Kidney epithelial cell (primary cell): ENCODE measurements at places on chromosomes 6 and 20.

DNA sequence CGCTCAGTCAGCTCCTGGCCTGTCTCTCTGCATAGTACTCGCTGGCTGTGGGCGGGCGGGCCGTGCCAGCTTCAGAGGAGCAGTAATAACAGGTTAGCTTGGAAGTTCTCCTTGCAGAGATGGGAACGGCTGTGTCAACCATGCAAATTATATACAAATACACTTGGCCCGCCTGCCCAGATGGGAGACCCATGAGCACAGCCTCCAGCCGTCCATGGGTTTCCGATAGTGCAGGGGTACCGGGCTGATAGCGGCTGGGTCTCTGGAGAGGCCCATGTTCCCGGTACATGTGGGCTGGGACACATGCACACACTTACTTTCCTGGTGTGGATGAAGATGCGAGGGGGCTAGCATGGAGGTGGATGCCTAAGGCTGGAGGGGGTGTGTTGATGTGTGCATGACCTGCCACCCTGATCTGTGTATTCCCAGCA lies 12.8 kb upstream of the ZNF831 start:
- DNase-seq, result no peak

DNA sequence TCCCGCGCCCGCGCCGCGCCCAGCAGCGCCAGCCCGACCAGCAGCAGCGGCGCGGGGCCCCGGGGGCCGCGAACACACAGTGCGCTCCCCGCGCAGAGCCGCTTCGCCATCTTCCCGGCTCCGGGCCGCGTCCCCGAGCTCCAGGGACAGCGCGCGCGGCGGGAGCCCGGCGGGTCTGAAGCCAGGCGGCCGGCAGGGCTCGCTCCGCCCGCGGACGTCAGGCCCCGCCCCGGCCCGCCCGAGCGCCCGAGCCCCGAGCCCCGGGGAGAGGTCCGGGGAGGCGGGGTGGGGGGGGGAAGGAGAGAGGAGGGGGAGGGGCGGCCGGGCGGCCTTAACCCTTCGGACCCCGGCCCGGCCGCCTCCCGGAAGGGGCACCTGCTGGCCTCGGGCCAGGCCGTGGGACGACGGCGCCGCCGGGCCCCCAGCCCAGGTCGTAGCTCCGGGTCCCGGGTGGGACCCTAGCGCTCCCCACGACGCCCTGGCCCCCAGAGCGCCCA lies at the start of gene LAMA5:
Gene LAMA5 (minus strand): TSS at position 177 of the 497 bp plus-strand sequence. CDS start 67 bp downstream, at position 110.
- DNase-seq, result no peak

- DNase-seq, result no peak
Observed at GRCh38 chr6:35776364-35777215, at the start of gene CLPSL2. Gene CLPSL2, plus strand, starts transcription at chr6:35776598. Its CDS starts 21 bp downstream, at chr6:35776619.

GRCh38 chr6:71403422-71404134 lies 115.0 kb downstream of the OGFRL1 start:
- DNase-seq, result no peak

DNA sequence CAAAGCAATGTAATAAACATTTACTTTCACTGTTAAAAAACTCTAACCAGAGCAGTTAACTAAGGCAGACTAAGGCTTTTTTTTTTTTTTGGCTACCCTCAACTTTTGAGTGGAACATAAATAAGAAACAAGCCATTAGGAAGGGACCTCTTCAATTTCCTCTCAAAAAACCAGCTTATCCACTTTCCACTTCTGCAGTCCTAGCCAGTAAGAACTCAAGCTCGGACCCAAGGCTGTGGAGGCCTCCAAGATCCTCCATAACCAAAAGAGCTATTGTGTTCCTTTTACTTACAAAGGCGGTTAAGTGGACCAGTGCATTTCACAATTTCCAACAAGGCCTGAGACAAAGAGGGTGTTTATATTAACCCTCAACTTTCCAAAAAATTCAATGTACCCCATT lies 5.3 kb downstream of the KCNK5 start:
- DNase-seq, result no peak

GRCh38 chr6:70124882-70125545 lies 177.9 kb downstream of the COL9A1 start:
- DNase-seq, result peak; percentile 39

DNA sequence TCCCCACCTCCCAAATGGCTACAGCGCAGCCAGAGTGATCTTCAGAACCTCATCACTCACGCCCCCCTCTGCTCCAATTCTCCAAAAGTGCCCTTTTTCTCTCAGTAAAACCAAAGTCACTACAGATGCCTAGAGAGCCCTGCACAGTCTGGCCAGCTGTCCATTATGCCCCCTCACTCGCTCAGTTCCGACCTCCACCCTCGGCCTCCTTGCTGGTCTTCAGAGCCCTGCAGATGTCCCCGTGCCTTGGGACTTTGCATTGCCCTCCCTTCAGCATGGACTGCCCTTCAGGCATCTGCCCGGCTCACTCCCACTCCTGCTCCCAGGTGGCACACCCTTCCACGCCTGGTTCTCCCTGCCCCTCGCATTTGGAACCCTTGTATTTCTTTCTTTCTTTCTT lies 1.1 kb upstream of the RAET1E start:
- DNase-seq, result no peak

DNA sequence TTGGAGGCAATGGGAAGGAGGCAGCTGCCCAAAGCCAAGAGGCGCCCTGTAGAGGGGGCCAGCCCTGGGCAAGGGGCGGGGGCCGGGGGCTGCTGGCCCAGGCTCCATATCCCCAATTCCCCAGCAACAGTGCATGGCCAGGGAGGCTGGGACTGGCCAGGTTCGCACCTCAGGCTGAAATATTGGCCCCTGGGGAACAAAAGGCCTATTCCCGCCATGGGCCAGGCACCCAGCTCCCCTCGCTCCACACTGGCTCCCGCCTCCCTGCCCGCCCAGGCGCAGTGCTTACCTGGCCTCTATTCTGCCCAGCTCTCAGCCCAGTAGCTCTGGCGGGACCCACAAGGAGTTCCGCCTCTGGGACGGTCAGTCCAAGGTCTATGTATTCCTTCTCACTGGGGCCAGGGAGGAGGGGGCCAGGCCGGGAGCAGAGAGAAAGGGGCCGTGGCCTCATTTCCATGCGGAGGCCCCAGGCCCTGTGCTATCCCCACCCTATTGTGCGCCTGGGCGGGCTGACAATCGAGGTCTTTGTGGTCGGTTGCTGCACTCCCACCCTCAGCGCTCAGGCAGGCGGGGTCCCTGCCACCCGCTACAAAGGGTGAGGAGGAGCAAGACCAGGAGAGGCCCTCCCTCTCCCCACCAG lies 42.3 kb downstream of the YTHDF1 start:
- DNase-seq, result no peak

DNA sequence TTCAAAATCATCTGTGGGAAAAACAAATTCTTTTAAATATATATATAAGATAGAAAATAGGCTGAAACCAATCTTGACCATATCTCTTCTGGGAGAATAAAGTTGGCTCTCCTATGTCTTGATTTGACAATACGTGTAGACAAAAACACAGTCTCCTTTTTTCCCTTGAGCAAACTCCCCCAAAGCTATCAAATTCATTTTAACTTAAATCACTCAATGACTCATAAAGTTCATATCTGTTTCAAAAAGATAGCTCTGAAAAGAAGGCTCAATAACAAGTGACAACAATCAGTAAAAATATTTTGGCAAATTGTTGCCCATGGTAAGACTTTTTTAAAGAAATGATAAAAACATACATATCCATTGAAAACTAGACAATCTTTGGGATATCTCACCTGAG lies 236.0 kb upstream of the TENT5A start:
- DNase-seq, result no peak

GRCh38 chr6:27608916-27609883 lies 136.3 kb upstream of the ZNF184 start:
- no peak for DNase-seq

DNA sequence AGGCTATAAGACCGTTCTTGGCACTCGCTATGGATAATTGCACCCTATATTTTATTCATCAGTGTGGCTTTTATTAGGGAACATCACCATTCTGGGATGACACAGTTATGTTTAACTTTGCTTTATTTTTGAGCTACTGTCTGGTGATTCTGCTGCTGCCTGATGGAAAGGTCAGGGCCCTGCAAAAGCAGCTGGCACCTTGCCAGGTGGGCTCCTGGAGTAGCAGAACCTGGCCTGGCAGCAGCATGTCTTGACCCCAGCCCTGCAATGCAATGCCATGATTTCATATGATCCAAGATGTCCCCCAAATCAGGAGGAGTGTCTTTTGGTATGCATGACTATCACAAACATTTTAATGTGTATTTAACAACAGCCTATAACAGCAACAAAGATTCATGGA lies 228.4 kb upstream of the RSPO3 start:
- no peak for DNase-seq

GRCh38 chr6:168345896-168346754 lies 26.5 kb upstream of the DACT2 start:
- no peak for DNase-seq

- DNase-seq, result no peak
Observed at GRCh38 chr6:20533746-20534294, 437 bp upstream of the CDKAL1 start.

- DNase-seq, result no peak
Observed at GRCh38 chr6:106141441-106142237, 55.5 kb downstream of the PRDM1 start.

- no peak for DNase-seq
Observed at GRCh38 chr20:23926944-23927872, 47.7 kb upstream of the CST5 start.

DNA sequence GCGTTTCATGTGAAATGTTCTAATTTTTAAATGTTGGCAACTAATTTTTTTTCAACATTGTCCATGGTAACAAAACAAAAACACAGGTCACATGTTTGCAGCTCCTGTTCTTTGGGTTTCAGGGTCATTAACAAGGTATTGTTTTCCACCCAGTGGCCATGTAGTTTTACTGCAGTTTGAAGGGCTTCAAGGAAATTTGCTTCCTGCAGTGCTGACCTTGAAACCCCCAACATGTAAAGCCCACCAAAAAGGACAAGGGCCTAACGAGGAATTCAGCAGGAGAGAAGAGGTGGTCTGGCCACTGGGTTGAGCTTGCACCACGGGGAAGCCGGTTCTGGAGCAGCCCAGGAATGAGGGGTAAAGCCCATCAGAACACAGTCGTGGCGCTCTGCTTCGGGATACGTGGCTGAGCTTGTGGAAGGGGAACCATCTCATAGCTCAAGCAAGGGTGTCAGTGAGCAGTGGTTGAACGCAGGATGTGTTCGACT lies 13.9 kb upstream of the KLHL31 start:
- peak; percentile 10 for DNase-seq

GRCh38 chr6:48027704-48028435 lies 83.1 kb downstream of the PTCHD4 start:
- no peak for DNase-seq
